ENCODE measurements at places on chromosomes 5 and 9.

DNA sequence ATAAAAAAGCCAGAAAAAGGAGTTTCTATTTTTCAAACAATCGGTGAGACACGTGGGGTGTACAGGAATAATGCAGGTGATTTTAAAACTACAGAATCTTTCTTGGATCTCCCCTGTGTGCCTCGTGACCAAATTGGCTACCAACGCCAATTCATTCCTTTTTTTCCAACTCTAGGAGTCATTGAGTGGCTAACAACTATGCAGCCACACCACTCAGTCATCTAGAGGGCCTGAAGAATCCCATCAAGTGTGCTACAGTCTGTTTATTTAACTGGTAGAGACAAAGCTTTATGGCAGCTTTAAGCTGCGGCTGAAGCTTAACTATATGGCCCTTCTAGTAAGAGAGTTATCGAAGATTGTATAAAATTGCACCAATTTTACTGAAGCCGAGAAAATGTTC is 113.1 kb upstream of the NIPBL start:
- no peak for DNase-seq

DNA sequence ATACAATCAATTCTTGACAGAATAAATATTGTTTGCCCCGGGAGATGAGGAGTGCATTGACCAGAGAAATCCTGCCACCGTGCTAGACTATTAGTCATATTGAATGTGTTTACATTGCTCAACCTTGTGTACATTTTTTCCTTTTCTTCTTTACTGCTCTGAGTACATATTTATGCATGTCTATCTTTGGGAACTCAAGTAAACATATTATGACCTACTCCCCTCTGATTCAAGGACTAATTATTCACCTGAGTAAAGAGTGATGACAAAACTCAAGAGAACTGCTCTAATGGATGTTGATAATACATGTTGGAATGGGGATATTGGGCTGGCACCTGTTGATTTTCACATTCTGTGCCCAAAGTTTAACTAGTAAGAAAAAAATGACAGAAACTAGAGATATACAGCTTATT is 3.9 kb upstream of the SPINK1 start:
- DNase-seq, result peak; percentile 75

GRCh38 chr5:176536132-176536901 is 885 bp downstream of the RNF44 start:
- DNase-seq, result peak; percentile 23

GRCh38 chr9:127388856-127389238 is 8.1 kb upstream of the SLC2A8 start:
- peak; percentile 28 for DNase-seq

DNA sequence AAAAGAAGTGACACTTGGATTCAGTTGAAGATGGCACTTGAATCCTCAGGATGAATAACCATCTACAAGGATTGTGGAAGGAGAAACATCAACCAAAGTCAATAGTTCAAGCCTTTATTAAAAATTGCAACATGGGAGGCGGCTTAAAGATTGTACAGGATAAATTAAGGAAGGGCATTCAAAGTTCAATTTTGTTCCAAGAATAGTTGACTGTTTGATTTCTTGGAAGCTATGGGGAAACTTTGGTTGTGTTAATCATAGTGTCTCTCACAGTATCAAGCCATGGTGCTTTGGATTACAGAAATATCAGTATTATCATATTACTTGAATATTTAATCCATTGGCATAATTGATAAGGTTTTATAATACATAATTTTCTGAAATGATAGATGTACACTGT is 1844.3 kb downstream of the MAT2B start:
- DNase-seq, result no peak

- DNase-seq, result no peak
These were observed 144.6 kb downstream of the CACNA1B start for GRCh38 chr9:138022121-138022741.

GRCh38 chr5:147892696-147893296 is 13.5 kb downstream of the C5orf46 start:
- no peak for DNase-seq

DNA sequence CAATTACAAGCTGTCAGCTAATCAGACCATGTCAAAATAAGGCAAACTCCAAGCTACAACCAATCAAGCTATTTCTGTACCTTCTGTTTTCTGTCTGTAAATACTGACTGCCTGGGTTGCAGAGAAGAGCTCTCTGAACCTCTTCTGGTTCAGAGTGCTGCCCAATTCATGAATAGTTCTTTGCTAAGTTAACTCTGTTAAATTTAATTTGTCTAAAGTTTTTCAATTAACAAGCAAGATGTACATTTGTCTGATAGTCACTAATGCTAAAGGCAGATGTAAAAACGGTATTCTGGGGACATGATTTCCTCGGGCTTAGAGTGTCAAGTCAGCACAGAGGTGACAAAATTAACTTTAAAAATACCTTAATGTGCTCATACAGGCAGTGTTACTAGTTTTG is 408.3 kb upstream of the CLINT1 start:
- DNase-seq, result no peak

DNA sequence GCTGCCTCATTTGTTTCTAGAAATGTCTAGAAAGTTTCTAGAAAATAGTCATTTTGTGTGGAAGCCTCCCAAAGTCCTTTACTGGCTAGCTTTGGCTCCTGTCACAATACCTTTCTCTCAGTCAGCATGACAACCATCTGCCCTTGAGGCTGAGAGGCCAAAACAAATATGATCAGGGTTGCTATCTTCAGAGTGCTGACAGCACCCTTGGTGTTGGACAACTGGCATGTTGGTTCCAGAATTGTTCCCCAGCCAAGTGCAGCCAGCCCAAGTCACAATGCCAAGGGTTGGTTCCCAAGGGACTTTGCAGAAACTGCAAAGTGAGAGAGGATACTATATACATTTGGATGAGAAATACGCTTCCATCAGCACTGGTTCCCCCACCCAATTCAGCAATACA is 140.9 kb upstream of the GAS1 start:
- DNase-seq, result no peak

DNA sequence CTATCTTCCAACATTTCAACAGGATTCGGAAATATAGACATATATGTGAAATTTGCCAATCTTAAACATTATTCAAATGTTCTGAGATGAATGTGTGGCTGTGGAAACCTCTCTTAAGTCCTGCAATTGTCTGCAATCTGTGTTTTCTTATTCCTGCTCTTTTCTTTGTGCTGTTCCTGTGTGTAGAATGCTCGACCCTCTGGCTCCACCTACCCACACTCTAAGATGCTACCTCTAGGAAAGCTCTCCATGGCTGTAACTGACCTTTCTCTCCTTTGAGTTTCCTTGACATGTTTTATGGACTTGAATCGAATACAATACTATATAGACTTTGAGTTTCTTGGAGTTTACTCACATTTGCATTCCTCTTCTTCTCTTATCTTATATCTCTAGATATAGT is 120.6 kb upstream of the ASTN2 start:
- DNase-seq, result no peak

GRCh38 chr9:102986425-102986824 is 8.7 kb upstream of the CYLC2 start:
- DNase-seq, result no peak

- DNase-seq, result no peak
These were observed 192.8 kb downstream of the CDH18 start for GRCh38 chr5:19795218-19795617.

DNA sequence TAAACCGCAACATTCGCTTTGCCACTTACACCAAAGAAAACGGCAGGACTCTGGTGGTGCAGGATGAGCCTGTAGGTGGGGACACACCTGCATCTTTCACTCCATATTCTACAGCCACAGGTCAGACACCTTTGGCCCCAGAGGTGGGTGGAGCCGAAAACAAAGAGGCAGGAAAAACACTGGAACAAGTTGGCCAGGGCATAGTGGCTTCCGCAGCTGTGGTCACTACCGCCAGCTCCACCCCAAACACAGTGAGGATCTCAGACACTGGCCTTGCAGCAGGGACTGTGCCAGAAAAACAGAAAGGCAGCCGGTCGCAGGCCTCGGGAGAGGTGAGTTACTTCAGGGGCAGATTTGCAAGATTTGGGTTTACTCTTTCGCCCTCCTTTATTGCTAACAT is 33.8 kb downstream of the KDM3B start:
- no peak for DNase-seq

DNA sequence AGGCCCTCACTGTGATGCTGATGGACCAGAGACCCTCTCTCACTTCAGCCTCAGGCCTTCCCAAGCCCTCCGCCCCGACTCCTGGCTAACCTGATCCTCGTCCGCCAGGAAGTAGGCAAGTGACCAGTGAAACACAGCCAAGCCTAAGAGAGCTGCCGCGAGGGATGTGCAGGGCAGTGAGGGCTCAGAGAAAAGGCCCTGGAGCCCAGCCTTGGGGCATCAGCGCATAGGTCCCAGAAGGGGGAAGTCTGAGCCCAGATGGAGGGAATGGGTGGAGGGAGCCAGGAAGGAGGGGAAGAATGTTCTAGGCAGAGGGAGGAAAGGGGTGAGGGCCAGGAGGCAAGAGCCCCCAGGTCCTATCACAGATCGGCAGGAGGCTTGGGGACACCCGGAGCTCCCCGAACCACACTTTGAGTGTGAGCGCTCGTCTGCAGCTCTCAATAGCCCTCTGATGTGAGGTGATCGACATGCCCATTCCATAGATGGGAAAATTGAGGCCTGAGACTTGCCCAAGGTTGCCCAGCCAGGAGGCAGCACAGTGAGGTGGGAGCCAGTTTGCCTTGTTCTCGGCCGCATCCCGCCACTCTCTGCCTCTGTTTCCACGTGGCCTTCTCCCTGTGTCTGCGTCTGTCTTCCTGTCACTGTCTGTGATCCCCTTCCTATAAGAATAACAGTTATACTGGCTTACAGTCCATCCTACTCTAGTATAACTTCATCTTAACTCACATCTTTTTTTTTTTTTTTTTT is 20.2 kb downstream of the PLPP7 start:
- no peak for DNase-seq

- peak; percentile 16 for DNase-seq
These were observed 60.3 kb upstream of the PTGER4 start for GRCh38 chr5:40619421-40619820.

DNA sequence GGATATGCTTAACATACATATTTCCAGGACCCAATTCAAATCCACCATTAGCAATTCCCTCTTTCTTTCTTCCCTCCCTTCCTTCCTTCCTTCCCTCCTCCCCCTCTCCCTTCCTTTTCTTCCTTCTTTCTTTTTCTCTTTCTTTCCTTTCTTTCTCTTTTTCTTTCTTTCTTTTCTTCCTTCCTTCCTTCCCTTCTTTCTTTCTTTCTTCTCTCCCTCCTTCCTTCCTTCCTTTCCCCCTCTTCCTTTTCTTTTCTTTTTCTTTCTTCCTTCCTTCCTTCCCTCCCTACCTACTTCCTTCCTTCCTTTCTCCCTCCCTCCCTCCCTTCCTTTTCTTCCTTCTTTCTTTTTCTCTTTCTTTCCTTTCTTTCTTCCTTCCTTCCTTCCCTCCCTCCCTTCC is 332.0 kb downstream of the TMEM161B start:
- no peak for DNase-seq

DNA sequence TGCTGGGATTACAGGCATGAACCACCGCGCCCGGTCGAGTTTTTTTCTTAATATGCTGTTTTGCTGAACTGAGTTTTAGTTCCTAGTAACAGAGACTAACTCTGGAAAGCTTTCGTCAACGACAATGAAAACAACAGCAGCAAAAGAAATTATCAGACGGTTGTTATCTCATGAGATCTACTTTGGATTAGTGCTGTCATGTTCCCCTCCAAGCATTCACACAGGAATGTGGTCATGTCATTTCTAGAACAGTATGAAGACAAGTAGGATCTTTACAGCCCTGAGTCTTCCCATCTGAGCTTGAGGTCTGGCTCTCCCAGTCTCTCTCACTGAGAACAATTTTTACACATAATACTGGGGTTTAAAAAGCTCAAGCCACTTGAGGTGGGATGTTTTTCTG is 4.0 kb upstream of the ANKRD33B start:
- DNase-seq, result no peak

GRCh38 chr5:112862085-112862484 is 998 bp downstream of the SRP19 start:
- DNase-seq, result no peak

DNA sequence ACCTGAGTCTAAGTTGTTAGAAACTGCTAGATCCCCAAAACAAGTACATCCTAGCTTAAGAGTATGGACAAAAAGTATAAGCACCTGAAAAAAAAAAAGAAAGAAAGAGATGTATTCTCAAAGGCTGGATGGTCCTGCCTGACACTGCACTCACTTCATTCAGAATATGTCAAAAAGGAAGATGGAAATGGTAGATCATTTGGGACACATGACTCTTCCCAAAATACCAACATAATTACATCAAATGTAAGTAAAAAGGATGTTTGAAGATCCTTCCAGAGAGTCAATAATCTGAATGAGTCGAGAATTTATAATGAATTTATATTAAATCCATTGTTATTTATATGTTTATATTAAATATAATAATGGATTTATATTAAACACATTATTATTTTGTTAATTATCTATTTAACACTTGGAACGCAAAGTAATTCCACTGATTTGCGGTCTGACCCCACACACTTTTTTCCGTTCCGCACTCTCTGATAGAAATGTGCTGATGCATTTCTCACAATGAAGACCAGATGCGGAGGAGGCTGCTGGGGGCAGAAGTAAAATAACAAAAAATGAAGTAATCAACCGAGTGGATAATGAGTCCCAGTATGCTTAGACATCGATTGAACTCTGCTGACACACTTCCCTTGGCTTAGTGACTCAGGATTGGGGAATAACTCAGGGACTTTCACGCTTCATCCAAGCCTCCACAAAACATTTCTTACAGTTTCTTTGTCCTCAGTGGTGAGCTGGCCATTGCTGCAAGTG is 201.2 kb downstream of the ADAMTS12 start:
- peak; percentile 90 for DNase-seq

DNA sequence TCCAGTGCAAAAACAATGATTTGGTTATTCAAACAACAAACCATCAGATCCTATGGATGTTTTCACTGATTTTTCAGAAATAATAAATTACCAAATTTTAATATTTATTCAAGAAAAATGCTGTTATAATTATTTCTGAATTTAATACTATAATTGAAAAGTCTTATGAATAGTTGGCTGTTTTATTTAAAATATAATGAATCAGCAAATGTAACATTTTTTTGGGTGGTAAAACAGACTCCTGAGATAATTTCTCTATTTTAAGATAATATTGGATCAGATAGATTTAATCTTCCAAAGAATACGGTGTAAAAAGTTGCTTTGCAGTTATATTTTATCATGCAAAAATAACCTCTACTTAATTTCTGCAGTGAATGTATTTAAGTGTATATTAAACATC is 5.3 kb upstream of the GOLGA1 start:
- no peak for DNase-seq

DNA sequence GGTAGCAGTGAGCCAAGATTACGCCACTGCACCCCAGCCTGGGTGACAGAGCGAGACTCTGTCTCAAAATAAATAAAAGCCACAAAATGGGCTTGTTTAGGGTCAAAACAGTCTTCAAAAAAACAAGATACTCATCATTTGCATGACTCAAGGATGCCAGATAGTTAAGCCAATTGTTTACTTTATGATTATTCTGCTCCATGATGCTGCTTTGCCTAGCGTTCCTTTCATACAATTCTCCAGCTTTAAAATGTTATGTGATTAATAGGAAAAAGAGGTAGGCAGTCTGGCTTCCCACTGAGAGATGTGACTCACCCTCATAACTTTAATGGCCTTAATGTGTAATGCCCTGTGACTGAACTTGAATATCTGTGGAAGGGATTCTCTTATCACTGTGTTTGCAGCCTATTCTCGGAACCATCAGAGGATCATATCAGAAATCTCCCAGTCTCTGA is 364.6 kb upstream of the TRPC7 start:
- DNase-seq, result peak; percentile 98

- no peak for DNase-seq
These were observed 77.0 kb downstream of the IQGAP2 start for GRCh38 chr5:76479973-76480667.

- no peak for DNase-seq
These were observed 29.4 kb upstream of the POMT1 start for GRCh38 chr9:131473198-131473885.
